ENCODE measurements at places on chromosomes 5 and 9.
A peak's percentile ranks its signal among the peaks of the same experiment; 100 is the strongest.

GRCh38 chr5:126043688-126044087, 379.5 kb upstream of the GRAMD2B start:
- no peak for DNase-seq

- no peak for DNase-seq
Measured at GRCh38 chr5:4370218-4370617, 769.9 kb upstream of the ADAMTS16 start.

DNA sequence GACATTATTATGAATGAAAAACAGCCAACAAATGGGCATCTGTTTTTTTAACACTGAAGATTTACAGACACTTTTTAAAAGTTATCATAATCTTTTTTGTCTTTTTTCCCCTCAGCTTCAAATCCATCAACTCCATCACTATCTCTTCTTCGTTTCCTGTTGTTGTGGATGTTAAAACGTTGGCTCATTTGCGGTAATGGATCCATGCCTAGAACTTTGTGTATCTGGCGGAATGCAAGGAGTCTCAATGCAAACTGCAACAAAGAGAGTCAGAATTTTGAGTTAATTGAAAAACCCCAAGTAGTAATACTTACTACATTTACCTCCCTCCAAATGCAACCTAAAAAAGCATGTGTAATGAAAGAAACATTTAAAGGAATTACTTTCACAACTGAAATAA, 42.9 kb upstream of the MTMR12 start:
- DNase-seq = no peak

DNA sequence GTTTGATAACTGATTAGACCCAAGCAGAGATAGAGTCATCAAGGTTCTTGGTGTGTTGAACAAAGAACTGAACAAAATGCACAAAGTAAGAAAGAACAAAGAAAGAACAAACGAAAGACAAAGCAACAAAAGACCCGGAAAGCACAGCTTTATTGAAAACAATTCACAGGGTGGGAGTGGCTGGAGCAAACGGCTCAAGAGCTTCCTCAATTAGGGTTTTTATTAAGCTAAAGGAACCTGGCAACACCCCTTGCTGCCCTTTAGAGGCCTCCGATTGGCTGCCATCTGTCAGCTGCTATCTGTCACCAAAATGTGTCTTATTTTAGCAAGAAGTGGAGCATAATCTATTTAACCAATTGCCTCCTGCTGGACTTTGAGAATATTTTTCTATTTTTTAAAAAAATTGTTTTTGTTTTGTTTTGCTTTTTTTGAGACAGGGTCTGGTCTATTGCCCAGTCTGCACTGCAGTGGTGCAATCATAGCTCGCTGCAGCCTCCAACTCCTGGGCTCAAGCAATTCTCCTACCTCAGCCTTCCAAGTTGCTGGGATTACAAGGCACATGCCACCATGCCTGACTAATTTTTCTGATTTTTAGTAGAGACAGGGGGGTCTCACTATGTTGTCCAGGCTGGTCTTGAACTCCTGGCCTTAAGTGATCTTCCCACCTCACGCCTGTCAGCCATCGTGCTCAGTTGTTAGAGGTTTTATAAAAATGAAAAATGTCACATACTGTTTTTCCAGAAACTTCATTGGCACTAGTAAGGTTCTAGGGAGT, 7.7 kb upstream of the ABO start:
- no peak for DNase-seq

DNA sequence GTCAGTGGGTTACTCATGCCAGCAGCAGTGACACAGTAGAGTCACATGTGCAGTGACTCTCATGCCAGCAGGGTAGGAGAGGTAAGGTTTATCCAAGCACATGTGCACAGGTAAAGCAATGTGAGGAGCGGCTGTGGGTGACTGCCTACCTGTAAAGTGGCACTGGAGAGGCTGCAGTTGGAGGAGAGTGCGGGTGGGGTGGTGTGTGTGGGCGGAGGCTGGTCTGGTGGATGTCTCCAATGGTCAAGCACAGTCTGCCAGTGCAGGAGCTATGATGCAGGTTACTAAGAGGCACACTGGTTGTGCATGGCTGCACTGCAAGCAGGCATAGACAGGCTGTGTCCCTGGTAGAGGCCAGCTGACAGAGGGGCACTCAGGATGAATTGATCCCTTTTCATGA, 588.2 kb upstream of the FTMT start:
- no peak for DNase-seq

DNA sequence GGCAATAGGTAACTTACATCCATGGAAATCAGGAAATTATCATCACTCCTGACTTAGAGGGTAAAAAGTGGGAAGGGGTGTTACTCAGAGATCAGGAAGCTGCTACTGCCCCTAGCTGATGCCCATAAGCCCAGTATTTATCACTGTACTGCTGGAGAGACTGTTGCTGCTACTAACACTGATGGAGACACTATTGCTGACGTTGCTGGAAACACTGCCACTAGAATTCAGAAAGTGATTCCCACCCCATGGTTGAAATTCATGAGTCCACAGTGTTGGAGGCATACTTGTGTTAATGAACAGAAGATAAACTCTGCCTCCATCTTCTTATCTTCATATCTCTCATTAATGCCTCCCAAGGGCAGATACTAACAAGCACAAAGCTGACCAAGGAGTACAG, 97.6 kb downstream of the MTX3 start:
- DNase-seq = no peak

DNA sequence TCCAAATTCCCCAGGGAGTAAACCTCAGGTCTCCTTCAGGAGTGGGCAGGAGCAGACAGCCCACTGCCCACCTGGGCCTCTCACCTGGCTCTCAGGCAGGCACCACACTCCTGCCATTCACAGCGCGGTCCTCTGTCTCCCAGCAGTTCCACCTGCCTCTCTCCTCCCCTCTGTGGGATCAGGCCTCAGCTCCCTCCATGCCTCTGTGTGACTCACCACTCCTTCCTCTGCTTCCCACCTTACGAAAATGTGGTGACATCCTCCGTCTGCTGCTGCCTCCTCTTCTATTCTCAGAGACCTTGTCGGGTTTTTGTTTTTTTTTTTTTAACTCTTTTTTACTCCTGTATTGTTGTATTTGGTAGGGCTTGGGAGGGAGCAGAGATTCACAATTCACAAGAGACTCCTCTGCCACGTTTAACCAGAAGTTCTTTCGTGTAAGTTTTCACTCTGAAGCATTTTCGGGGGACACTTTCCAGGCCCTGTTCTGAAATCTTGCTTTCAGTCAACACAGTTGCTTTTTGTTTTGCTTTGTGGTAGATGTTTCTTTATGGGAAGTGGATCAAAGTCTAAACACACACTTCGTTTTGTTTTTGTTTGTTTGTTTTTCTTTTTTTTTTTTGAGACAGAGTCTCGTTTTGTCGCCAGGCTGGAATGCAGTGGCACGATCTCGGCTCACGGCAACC, 21.1 kb upstream of the CDKN2AIPNL start:
- DNase-seq = no peak

DNA sequence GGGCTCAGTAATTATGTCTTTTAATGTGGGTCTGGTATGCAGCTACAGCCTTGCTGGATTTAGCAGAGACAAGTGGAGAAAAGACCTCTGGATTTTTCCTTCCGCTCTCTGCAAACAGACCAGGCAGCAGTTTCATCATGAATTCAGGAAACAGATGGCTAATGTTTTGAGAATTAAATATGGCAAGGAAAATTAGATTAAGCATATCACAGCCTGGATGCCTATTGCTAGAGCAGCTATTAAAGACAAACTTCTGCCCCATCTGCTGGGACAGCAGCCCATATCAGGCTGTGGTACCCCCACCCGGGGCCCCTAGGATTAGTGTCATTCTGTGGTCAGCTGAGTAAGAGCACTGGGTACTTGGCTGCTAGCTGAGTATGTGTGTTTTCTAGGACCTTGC, 6.2 kb downstream of the SKP2 start:
- no peak for DNase-seq

- DNase-seq = no peak
Measured at GRCh38 chr9:68506551-68506950, 34.1 kb downstream of the TMEM252 start.

DNA sequence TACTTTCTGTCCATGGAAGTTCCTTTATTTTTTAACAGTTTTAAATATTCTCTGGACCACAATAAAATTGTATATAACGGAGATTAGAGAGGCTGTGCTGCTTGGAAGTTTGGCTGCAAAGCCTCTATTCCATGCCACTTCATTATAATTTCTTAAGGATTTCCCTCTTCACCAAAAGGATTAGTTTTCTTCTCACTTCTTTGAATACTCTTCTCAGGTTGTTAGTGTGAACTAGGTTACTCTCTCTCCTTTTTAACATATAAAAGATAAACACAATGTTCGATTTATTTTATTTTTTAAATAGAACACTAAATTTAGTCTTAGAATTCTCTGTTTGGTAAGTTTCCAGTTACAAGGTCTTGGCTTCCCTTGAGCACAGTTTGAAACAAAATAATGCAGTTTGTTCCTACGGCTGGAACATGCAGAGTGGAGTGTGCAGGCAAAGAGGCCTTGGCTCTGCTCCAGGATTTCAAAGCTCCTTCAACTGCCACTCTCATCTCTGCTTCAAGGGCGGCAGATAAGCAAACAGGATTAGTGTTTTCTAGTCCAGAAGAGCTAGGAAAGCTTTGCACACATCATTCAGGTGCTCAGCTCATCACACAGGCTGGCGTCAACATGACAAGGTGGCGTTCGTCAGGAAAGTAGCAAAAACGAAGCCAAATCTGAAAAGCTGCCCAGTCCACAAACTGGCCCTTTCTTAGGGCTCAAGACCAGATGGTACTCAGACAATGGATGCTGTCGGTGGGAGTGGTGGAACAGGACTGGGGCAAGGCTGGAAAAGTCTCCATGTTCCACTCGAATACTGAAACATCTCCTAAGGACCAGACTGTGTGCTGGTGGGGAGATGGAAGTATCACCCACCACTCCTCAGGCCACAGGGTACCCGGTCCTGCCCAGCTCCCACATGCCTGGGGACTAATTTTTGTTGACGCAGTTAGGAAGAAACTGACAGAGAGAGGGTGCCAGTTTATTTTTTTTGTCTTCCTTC, 286.6 kb downstream of the CRB2 start:
- DNase-seq = no peak

- peak; percentile 72 for DNase-seq
Measured at GRCh38 chr9:447230-448025, 232.8 kb downstream of the DOCK8 start.

DNA sequence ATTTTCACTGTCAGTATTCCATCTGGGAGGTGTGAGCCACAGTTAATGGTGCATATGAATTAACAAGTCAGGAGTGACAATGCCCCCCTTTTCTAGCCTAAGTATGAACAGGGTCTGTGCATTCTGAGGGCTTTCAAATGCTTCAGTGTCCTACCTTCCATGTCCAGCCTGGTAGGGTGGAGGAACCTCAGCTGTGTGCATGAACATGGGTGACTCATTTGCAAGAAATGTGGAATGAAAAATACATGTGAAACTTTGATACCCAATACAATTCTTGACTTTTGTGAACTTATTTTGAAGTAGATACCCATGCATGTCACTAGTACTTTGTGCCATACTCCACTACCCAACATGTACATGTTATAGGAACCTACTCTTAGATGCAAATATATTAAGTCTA, 375.8 kb downstream of the SEMA5A start:
- no peak for DNase-seq

DNA sequence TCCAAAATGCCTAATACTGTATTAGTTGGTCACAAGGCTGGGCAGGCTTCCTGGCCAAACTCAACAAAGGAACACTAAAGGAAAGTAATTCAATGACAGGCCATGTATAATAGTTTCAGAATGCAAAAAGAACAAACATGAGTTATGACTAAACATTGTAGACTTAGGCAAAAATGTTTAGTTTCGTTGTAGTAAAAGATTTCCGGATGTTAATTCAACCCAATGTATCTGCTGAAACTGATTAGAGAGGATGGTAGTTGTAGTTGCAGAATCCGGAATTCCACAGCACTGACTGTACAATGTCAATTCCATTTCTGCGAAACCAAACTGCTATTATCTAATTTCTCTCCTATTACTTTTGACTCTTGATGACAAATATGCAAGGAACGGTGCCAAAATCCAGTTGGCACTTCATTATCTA, 117.9 kb upstream of the FST start:
- DNase-seq = no peak

- DNase-seq = no peak
Measured at GRCh38 chr5:83471405-83472212, at the start of gene VCAN. Gene VCAN (plus strand): TSS chr5:83471744. CDS start chr5:83483519, 11,775 bp downstream.

DNA sequence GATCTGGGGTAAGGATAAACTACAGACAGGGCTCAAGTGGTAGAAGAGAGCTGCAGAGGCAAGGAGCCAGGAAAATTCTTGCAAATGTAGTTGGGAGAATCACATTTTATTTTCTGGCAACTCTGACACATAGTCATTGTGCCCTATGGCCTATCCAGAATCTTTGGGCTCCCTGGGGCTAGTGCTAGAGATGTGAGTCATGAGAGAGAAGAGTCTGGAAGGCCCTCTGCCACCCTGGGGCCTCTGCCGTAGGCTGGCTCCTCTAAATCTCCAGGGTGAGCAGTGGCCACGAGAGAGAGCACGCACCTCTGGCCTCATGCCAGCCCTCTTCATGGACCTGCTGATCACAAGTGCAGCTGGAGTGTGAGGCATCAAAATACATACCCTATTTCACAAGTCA, 74.3 kb upstream of the SSBP2 start:
- no peak for DNase-seq

- DNase-seq = no peak
Measured at GRCh38 chr9:14752871-14753270, 30.3 kb upstream of the CER1 start.

DNA sequence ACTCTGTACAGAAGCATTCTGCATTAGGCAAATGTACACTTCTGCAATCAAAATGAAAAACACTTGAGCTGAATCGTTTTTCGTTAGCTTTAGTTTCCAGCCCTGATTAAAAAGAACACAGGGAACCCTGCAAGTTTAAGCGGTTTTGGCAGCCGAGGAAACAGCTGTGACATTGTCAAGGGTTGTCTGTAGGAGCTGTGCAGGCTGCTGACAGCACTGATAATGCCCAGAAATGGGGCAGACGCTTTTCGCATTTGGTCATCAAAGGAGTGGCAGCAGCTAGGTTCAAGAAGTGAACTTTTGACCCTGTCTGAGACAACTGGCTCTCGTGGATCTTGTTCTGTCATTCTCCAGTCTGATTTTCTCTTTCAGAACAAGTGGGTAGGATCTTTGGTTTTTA, 165.6 kb upstream of the CCDC152 start:
- DNase-seq = no peak

DNA sequence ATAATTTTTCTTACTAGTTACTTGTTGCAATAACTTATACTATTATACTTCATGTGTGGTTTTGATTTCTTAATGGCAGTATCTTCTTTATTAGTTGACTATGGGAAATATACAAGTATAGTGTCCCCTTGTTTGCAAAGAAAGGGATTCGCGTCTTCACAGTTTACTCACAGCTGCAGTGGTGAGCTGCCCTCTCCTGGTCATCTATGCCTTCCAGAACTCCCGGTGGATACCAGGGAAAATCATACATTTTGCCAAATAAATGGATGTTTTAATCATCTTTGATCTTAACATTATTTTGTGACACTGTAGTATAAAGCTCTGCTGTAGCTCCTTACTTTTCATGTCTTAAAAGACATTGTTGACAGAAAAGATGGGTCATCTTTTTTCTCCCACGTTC, 142.0 kb downstream of the ZCCHC7 start:
- DNase-seq = peak; percentile 3
